ENCODE measurements at places on chromosomes 7 and 10. TPM values are rescaled to one million over a fixed set of nuclear protein-coding genes. Genes with fewer than 3 reads are reported as not detected.

Gene GSTO2
- total RNA-seq = 1.3 TPM

Gene HDAC9
- total RNA-seq = 2.5 TPM

Gene IGFBP1
- not detected for total RNA-seq

Gene INTS1
- total RNA-seq = 95.8 TPM

Gene HOXA4
- not detected for total RNA-seq

Gene WNT8B
- not detected for total RNA-seq

Measured in activated CD8-positive, alpha-beta memory T cell treated with anti-CD3 and anti-CD28 coated beads for 36 hours (primary cell).